AG04450 (cell line): ENCODE measurements at places on chromosomes 13 and 19. TPM values are rescaled to one million over a fixed set of nuclear protein-coding genes. Genes with fewer than 3 reads are reported as not detected.

DNA sequence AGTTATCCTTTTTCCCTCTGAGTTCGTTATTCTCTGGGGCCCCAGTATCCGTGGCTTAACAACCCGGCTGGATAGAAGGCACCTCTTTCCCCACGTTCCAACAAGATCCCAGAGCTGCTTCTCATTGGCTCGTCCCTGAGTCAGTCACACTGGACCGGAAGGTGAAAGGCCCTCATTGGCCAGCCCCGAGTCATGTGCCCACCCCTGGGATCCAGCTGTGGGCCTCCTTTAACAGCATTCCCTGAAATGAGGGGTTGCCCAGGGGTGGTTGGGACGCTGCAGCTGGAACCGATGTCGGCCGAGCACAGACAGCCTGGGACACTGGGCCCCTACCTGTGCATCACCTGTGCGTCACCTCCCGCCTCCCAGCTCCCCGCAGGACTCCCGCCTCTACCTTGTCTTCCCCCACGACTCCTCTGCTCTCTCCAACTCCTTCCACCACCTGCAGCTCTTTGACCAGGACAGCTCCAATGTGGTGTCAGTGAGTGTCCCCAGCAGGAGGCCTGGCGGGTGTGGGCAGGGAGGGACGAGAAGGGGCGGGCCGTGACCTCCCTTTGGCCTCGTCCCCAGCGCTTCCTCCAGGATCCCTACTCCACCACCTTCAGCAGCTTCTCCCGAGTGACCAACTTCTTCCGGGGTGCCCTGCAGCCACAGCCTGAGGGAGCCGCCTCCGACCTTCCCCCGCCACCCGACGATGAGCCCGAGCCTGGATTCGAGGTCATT, 4.3 kb downstream of the TBC1D17 start:
- no peak for DNase-seq

DNA sequence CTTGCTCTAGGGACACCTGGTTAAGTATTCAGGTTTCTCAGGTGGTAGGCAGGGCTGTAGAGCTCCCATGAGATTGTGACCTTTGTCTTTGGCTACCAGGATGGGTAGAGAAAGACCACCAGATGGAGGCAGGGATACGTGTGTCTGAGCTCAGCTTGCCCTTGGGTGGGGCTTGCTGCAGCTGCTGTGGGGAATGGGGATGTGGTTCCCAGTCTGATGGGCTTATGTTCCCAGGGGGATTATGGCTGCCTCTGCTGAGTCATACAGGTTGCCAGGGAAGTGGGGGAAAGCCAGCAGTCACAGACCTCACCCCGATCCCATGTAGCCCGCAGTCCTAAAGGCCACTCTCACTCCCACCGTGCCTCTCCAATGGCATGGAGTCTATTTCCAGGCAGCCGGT, 659.9 kb upstream of the KLF12 start:
- DNase-seq: no peak

- DNase-seq: no peak
Observed at GRCh38 chr13:98389319-98389718, 187.6 kb downstream of the STK24 start.

GRCh38 chr19:13155472-13156359, 5.5 kb downstream of the IER2 start:
- DNase-seq: no peak

DNA sequence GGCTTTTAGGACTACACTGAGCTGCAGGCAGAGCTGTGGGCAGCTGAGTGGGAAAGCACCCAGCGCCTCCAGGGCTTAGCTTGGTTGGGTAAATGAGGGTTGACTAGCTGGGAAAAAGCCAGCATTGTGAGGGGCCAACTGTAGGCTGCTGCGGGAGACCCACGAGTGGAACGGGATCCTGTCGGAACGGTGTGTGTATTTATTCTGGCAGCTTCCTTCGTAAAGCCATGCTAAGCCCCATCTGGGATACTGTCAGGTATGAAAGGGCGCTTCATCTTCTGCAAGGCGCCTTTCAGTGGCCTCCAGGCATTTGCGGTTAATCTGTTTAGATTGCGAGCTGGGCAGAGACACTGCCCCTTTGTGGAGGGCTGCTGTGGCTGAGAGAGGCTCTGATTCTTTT, 39.5 kb upstream of the CNMD start:
- DNase-seq: no peak

DNA sequence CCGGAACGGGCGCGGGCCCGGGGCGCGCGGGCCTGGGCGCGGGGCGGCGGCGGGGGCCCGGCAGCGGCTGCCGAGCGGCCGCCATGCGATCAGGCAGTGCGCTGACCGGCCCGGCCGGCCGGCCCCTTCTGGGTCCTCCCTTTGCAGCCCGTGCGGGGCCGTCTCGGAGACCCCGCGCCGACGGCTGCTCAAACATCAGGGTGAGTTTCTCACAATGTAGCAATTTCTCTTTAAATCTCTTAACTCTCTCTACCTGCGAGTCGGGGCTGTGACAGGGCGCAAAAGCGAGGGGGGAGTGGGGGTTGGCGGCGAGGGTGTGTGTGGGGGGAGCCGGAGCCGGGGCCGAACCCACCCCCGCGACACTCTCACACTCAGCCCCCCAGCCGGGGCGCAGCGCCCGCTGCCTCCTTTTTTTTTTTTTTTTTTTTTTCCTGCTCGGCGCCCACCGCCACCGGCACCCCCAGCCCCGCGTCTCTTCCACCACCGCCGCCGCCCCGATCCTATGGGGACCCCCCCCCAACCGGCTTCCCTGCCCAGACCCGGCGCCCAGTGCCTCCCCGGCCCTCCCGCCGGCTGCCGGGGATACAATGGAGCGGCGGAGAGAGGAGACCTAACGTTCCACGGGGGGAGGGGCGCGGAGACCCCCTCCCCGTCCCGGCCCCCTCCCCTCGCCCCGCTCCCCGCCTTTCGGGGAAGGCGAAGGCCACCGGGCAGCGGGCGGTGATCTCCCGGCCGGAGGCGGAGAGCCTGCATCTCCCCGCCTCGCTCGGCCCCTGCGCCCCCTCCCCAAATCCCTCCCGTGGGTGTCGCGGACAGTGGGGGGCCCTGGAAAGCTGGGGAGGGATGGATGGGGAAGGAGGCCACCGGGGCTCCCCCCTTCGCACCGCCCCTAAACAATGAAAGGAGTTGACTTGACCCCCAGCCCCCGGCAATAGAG, at the start of gene BICRA:
BICRA (plus strand) TSS at position 166 of the 937 bp plus-strand sequence. CDS start 64,441 bp downstream, outside the sequence.
- DNase-seq: peak; percentile 44

- no peak for DNase-seq
Observed at GRCh38 chr19:15136234-15136954, 29.2 kb downstream of the SYDE1 start.

DNA sequence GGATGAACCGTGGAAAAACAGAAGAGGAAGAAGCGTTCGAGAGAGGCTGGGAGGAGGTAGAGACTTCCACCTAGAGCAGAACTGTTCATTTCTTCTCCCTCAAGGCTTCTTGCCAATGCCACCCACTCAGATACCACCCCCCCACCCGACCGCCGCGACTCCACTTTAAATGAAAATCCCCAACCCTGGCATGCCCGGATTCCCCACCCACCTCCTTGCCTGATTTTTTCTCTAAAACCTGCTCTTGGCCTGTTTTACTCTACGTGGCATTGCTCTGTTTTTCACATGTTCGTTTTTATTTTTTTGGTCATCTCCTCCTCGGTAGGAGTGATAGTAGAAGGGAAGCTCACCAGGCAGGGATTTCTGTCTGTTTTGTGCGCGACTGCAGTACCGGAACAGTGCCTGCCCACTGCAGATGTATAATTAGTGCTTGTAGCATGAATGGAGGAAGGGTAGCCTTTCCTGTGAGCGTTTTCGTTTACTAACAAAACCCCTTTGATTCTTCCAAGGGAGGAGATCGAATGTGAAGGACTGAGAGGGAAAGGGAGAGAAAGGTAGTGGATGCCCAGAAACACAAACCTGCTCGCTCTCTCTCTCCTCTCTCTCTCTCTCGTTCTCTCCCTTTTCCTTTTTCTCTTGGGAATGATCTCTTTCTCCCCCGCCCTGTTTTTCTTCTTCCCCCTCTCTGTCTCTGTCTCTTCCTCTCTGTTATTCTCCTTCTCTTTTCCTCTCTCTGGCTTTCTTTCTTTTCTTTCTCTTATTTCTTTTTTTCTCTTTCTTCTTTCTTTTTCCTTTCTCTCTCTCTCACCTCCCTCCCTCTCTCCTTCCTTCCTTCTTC, 2.2 kb downstream of the CD70 start:
- DNase-seq: no peak

- no peak for DNase-seq
Observed at GRCh38 chr19:33705860-33706259, 84.1 kb downstream of the CHST8 start.

- no peak for DNase-seq
Observed at GRCh38 chr19:38512277-38512676, 78.8 kb downstream of the RYR1 start.

- DNase-seq: no peak
Observed at GRCh38 chr13:97327506-97328221, 105.5 kb downstream of the MBNL2 start.

DNA sequence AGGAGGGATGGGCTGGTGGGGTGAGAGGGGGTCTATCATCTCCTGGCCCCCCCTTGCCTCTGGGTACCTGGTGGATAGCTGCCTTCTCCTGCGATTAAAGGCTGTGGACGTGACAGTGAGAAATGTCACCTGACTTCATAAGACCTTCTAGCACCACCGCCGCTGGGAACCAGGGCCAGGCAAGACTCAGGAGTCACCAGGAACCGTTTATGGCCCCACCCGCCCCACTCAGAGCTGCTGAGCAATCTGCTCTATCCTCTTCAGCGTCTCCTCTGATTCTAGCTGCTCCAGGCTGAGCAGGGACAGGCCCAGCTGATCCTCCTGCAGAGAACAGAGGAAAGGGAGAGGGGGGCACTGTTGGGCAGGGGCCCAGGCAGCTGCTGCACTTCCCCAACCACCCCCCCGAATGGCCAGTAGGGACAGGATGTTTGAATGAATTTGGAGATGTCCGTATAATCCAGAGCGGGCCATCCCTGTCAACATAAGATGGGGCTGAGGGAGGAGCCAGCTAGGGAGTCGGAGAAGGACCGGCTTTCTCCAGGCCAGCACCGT, 10.9 kb downstream of the KLC3 start:
- no peak for DNase-seq

- peak; percentile 98 for DNase-seq
Observed at GRCh38 chr19:44845612-44846454, at the start of gene NECTIN2. Gene NECTIN2 (plus strand): TSS chr19:44846297. CDS start chr19:44846526, 229 bp downstream.

- DNase-seq: no peak
Observed at GRCh38 chr19:16033136-16033530, 43.2 kb upstream of the TPM4 start.

- DNase-seq: no peak
Observed at GRCh38 chr13:36530861-36531590, 98.7 kb downstream of the CCNA1 start.

- no peak for DNase-seq
Observed at GRCh38 chr19:4742723-4743646, 19.3 kb upstream of the DPP9 start.

DNA sequence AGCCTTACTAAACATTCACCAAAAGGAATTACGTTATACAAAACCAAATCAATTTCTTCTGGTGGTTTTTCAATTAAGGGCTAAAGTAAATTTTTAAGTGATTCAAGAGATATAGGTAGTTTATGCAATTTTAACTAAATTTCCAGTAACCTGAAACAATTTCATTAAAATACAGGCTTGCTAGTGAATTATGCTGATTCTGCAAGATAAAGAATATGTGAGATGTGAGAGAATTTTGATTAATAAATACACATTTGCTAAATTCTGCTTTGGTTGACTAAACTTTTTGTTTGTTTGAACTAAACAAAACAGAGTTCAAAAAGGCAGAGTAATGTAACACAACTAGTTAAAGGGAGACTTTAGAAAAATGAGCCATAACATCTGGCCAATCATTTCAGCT, 27.1 kb downstream of the FGF14 start:
- no peak for DNase-seq

- no peak for DNase-seq
Observed at GRCh38 chr19:34953092-34953491, 10.9 kb downstream of the ZNF792 start.

DNA sequence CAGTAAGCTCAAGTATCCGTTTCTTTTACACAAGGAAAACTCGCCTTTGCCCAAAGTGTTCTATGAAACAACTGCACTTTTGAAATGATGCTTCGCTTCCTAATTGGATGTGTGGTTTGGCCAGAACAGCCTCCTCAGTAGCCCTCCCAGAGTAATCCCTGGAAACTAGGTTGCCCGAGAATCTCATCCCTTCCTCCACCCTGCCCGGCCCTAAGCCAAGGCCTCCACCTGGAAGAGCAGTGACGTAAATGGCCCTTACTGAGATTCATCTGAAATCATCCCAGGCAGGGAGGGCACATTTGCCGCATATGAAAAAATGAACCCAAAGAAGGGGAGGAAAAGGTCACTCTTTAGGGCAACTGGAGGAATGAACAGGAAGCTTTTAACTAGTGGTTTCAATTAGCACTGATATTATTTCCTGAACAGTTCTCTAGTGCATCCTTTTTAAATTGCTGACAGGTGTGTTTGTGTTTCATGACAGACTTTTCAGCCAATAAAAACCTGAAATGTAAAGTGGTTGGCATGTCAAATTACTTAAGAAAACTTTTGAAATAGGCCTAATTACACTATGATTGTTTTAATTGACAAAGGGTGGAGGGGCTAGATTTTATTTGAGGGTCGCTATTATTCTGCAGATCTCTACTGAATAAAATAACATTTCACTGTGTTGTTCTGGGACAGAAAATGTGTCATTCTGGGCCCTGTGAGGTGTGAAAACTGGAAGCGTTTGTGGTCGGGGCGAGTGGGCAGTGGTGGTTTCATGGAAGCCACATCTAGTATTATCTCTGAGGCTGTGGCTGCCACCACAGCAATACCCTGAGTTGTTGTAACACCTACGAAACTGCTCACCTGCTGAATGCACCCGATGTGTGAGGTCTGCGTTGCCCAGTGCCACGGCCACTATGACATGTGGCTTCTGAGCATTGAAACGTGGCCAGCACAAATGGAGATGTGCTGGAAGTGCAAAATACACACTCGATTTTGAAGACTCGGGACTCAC, 112.1 kb downstream of the ZIC5 start:
- DNase-seq: no peak

DNA sequence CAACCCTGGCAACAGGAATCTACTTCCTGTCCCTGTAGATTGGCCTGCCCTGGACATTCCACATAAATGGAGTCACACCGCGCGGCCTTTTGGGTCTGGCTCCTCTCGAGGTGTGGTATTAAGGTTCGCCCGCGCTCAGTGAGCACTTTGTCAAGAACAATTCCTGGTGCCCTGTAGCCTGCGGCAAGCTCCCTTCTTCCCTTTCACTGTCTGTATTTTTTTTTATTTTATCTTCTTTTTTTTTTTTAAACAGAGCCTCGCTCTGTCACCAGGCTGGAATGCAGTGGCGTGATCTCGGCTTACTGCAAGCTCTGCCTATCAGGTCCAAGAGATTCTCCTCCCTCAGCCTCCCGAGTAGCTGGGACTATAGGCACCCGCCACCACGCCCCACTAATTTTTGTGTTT, 28.3 kb downstream of the PEX11G start:
- no peak for DNase-seq

SSC5D gene
- polyA plus RNA-seq: 2.1 and 3.1 TPM in 2 replicates

PRODH2 gene
- polyA plus RNA-seq: not detected in 2 replicates

CEP89 gene
- polyA plus RNA-seq: 12.3 and 13.9 TPM in 2 replicates

AKAP8 gene
- polyA plus RNA-seq: 11.7 and 12.4 TPM in 2 replicates

SPACA4 gene
- not detected in 2 replicates for polyA plus RNA-seq

CNFN gene
- polyA plus RNA-seq: 0.20 TPM in 1 of 2 replicates, not detected in the other

CELF5 gene
- not detected in 2 replicates for polyA plus RNA-seq

ATP4A gene
- not detected in 2 replicates for polyA plus RNA-seq

MYO16 gene
- 0.02 TPM in 2 replicates for polyA plus RNA-seq

LILRA1 gene
- not detected in 2 replicates for polyA plus RNA-seq

YJEFN3 gene
- 1.2 and 1.4 TPM in 2 replicates for polyA plus RNA-seq

FGF21 gene
- polyA plus RNA-seq: not detected in 2 replicates

B3GNT3 gene
- not detected in 2 replicates for polyA plus RNA-seq
